Liver (tissue), 10 donors: ENCODE measurements at places on chromosomes 7 and 10. TPM values are rescaled to one million over a fixed set of nuclear protein-coding genes. Genes with fewer than 3 reads are reported as not detected.

- H3K4me1 ChIP-seq = peaks cover 9% of the 10 kb centered on the region
- peaks cover 11% of the 10 kb centered on the region for H3K36me3 ChIP-seq
- H3K27ac ChIP-seq = peak overlapping the region; percentile 33
- H3K4me3 ChIP-seq = no peak overlapping the region
- no peak for DNase-seq
Observed at GRCh38 chr10:100043796-100044195, 34.0 kb upstream of the DNMBP start.

Gene SFTPA1
- total RNA-seq = not detected

- no peak for DNase-seq
- H3K36me3 ChIP-seq = no peaks in the 10 kb centered on the region
- H3K27me3 ChIP-seq = no peaks in the 10 kb centered on the region
- H3K4me3 ChIP-seq = no peak overlapping the region
Observed at GRCh38 chr10:106214243-106214642, 950.3 kb downstream of the SORCS1 start.

Gene CWF19L1
- total RNA-seq = 10.2 TPM

DNA sequence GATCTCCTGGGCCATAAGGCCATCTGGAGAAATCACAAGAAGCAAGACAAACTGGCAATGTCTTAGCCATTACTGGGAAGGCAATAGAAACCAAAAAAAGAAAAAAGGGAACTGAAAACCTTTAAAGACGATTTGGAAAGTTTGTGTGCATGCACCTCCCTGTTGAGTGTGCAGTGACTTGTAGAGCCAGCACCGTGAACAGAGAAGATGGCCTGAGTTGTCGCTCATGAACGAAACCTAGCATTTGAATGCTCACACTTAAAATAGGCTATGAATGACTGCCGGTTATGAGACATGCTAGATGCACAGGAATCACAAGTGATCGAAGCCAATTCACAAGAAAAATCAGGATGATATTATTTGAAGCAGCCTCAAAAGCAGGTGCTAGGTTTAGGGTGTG lies 151.3 kb upstream of the ADO start:
- H3K4me3 ChIP-seq = no peak overlapping the region
- no peaks in the 10 kb centered on the region for H3K36me3 ChIP-seq
- H3K4me1 ChIP-seq = no peaks in the 10 kb centered on the region
- H3K27ac ChIP-seq = no peak overlapping the region
- no peak for DNase-seq
- no peaks in the 10 kb centered on the region for H3K27me3 ChIP-seq
